ENCODE measurements at places on chromosomes 7 and 10.
A peak's percentile ranks its signal among the peaks of the same experiment; 100 is the strongest.

GRCh38 chr7:103297837-103298179, 573 bp downstream of the PMPCB start:
- no peak for DNase-seq

DNA sequence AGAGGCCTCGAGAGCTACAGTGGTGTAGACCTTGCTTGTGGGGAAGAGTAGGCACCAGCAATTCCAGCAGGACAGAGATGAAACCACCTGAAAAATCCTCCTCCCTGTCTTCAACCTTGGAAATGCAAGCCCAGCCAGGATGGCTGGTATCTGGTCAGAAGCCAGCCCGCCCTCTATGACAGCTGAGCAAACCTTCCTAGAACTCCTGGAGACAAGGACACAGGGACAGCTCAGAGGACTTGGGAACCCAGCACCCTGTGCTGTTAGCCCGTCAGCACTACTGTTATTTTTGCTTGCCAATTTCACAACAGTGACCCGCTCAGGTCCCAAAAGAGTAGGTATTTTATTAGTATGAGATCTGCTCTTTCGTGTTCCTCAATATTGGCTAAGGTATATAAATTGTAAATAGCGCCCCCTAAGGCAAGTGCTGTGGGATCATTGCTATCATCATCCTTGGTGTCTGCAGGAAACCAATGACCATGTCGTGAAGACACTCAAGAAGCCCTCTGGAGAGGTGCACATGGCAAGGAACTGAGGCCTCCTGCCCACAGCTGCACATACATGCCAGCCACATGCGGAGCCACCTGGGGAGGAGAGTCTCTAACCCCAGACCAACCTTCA, 156.5 kb upstream of the CHST15 start:
- DNase-seq = no peak

DNA sequence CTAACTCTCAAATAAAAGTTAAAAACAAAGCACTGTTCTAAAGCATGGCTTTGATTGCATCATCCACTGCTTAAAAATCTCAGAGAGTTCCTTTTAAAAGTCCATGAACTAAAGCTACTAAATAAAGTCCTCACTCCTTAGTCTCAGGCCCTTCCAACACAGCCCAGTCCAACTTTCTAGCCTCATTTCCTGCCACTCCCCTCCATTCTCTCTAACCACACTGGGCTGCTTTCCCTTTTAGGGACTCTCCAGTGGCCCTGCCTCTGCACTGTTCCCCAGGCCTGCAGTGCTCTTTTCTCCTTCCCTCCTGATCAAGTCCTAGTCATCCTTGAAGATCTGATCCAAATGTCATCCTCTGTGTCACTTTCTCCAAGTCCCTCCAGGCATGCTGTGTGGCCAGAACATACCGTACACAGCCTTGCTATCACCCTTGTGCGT, 56.9 kb upstream of the PPP1R3C start:
- no peak for DNase-seq

GRCh38 chr7:134992626-134993179, 6.4 kb downstream of the AGBL3 start:
- DNase-seq = peak; percentile 41

DNA sequence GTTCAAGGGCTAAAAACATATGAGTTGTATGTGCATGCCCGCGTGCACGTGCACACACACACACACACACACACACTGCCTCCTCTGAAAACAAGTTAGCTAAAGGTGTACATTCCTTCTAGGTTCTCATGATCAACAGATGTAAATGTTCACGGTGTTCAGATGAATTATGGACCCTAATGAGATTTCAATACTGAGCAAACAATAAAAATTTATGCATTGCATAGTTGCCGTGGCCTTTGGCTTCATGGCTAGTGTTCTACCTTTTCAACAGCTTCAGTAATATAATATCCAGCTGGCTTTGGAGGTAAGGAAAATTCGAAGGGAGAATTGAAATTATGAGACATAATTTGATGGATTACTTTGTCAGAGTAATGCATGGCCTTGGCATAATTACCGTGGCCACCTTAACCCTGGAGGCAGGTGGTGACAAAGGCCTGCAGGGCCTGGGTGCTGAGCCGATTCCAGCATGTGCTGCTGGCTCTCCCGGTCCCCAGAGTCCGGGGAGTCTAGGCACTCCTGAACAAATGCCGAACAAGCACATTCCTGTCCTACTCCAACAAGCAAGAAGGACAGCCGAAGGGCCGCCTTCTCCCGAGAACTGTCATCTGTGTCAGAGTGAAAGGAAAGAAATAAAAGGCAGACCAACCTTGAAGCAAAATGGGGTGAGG, 166.6 kb upstream of the TCF7L2 start:
- DNase-seq = no peak

DNA sequence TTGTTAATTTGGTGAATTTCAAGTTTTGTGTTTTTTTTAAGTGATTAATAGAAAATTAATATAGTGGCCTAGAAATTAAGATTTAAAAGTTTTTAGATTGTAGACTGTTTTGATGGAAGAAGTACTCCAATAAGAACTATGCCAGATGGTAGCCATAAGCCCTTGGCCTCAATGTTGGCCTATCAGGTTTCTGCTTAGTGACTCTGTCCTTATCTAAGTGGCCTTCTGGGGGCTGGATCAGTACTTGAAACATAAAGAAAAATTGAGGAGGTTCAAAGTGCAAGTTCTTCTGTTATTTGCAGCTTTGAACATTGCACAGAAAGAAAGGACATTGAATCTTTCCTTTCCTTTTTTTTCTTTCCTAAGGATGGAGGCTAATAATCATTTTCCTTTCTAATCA, 9.9 kb downstream of the CCDC126 start:
- no peak for DNase-seq

- no peak for DNase-seq
Observed at GRCh38 chr7:75885036-75885435, 6.2 kb downstream of the RHBDD2 start.

GRCh38 chr7:55549457-55549856, 22.8 kb downstream of the VOPP1 start:
- no peak for DNase-seq

- DNase-seq = no peak
Observed at GRCh38 chr10:13315361-13315760, 15.5 kb upstream of the PHYH start.

GRCh38 chr7:157928808-157929425, 592.1 kb downstream of the DNAJB6 start:
- DNase-seq = no peak

DNA sequence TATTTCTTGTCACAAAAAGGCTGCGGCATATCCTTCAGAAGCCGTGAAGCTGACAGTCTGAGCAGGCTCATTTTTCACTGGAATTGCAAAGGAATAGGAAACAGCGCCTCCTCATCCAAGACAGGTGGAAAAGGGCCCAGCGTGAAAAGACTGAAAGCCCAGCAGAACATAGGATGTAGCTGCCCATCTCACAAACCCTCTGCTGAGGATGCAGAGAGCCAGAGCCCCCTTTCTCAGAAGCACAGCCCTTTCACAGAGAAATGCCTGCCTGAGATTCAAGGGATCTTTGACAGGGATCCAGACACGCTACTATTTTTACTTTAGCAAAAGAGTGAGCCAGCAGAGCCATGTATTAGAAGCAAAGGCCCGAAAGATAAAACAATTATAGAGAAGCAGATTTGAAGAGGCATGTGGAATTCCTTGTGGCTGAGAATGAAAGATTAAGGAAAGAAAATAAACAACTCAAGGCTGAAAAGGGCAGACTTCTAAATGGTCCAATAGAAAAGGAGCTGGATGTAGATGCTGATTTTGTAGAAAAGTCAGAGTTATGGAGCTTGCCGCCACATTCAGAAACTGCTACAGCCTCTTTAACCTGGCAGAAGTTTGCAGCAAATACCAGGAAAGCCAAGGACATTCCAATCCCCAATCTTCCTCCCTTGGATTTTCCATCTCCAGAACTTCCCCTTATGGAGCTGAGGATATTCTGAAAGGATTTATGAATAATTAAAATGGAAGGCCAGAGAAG, 36.9 kb downstream of the GDI2 start:
- no peak for DNase-seq

DNA sequence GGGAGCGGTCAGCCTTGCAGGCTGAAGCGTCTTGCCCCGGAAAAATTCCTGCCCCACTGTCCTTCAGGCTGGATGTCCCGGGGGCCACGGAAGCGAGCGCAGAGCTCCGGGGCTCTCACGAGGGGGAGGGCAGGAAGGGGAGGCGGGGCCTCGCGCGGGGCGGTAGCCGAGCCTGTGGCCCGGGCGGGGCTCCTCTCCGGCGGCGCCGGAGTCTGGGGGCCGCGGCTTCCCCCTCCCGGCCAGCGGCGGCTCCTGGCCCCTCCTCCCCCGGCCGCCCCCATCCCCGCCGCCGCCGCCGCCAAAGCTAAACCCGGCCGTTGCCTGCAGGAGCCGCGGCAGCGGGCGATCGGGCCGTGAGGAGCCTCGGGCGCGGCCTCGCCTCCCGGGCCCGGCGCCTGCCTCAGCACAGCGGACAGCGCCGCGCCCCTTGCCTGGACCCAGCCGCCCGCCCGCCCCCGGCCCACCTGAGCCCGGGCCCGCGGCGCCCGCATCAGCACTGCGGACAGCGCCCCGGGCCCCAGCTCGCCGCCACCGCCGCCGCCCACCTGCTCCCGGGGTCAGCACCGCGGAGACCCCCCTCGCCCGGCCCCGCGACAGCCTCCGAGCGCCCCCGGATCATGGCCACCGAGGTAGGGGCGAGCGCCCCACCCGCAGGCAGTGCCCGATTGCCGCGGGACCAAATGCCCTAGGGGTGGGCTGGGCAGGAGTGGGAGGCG, at the start of gene GOLGA7B:
Gene GOLGA7B, plus strand, starts transcription at position 157 of the 716 bp plus-strand sequence. Its CDS starts 461 bp downstream, at position 618.
- DNase-seq = peak; percentile 61

DNA sequence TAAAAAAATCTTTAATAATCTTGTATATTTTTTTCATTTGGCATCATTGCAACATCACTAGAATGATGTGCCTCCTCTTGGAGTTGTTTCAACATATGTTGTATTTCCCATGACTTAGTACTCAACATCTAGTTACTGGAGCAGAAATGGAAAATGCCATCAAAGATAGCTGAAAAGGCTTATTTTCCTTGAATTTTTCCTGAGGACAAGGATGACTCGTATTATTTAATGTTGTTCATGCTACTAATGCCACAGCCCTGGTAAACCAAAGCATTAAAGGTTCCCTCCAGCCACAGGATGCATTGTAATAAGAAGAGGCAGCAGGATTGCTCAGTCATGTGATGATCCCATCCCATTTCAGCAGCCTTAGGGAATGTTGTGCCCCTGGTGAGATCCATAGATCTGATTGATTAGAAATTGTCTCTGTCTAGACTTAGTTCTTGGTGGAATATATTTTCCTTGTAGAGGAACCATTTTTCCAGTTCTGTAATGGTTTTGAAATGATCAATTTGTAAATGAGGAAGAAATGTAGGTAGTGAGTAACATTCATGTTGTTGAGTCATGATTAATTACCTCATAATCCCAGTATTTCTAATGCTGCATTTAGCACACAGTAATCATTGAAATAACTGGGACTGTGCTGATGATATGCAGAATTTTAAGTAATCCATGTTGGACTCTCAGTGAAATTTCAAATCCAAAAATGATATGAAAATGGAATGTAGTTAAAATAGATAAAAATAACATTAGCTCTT, 91.3 kb upstream of the SMIM30 start:
- DNase-seq = no peak

DNA sequence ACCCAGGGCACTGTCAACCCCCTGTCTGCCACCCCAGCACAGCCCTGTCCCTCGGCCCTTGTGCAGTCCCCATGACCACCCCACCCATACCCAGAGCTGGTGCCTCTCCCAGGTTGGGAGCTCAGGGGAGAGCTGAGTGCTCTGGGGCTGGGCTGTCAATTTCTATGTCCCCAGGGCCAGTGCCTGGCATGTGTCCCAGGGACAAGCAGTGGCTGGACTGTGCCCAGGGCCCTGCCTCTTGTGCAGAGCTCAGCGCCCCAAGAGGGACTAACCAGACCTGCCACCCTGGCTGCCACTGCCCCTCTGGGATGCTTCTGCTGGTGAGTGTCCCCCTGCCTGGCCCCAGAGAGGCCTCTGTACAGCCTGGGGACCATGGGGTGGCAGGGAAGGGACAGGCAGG, 29.0 kb upstream of the ZNF862 start:
- no peak for DNase-seq

- DNase-seq = no peak
Observed at GRCh38 chr7:116230191-116231005, 20.1 kb downstream of the TES start.

DNA sequence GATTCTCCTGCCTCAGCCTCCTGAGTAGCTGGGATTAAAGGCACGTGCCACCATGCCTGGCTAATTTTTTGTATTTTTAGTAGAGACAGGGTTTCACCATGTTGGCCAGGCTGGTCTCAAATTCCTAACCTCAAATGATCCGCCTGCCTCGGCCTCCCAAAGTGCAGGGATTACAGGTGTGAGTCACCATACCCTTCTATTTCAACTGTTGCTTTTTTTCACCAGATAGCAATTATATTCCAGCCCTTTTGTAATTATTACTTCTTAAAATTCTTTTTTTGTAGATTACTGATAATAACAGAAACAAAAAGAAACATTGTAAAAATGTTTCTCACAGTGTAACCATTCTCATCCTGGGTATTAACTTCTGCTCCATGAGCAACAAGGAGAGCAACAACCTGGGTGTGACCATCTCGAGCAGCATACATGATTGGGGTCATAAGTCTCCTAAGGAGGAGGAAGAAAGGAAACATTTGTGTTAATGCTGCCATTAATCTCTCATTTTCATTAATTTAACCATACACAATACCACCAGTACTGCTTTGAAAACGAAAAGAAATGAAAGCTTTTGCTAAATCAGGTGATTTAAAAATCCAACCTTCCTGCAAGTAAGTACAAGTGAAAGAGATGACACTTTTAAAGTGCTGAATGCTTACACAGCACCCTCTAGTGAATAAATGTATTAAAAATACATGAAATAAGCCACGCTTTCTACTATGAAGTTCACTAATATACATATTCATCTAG, 41.8 kb downstream of the ASZ1 start:
- no peak for DNase-seq

DNA sequence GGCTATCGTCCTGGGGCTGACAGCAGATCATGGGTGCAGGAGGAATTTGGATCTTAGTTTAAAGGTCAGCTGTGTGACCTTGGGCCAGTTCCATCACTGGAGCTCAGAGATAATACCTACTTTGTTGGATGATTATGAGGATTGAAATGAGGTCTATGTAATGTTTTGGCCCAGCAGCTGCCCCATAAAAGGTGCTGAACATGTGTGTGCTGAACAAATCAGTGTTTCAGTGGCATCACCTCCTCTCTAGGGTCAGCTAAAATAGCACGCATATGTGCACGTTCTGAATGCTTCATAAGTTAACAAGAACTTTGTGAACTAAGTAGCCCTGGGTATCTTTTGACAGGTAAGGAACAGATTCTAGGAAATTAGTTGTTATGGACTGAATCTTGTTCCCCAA, 84.8 kb upstream of the LRRC18 start:
- no peak for DNase-seq

DNA sequence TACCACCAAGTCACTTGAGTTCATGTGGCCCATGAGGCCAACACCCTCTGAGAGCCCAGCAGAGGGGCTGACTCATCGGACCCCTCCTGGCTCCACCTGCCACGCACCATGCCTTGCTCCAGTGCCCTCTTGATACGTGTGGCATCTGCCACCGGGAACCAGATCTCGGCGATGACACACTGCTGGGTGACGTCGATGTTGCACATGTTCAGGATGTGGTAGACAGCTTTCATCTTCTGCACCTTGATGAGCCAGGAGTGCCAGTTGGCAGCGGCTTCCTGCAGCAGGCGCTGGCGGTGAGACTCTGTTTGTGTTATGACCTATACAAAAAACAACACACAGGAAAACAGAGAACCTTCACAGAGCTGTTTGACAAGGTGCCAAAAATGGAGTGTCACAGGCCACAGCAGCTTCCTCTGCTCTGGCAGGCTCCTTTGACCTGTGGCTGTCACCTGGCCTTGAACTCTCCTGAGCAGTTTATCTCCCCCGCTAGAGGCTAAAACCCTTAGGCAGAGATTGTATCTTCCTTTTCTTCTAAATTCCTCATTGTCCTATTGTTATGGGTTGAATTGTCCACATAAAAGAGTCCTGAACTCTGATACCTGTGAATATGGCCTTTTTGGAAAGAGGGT, 45.2 kb upstream of the TMEM213 start:
- peak; percentile 80 for DNase-seq
